ENCODE measurements at places on chromosomes 5 and 9.
A peak's percentile ranks its signal among the peaks of the same experiment; 100 is the strongest.

DNA sequence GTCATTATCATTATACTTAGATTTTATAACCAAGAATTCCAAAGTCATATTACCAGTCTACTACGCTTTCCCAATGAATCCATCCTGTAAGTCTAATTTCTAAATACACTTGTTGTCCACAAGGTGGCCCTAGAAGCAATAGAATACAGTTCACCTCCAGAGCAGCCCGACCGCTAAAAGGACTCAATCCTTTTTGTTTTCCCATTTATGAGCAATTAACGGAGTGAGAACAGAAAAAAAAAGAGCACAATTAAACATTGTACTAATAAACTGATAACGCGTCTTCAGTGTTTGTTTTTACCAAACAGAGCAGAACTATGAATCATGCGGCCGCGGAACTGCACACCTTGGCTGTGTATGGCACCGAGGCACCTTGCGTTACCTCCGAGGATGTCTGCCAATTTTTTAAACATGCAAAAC lies 160.7 kb upstream of the DAPK1 start:
- DNase-seq = peak; percentile 16

DNA sequence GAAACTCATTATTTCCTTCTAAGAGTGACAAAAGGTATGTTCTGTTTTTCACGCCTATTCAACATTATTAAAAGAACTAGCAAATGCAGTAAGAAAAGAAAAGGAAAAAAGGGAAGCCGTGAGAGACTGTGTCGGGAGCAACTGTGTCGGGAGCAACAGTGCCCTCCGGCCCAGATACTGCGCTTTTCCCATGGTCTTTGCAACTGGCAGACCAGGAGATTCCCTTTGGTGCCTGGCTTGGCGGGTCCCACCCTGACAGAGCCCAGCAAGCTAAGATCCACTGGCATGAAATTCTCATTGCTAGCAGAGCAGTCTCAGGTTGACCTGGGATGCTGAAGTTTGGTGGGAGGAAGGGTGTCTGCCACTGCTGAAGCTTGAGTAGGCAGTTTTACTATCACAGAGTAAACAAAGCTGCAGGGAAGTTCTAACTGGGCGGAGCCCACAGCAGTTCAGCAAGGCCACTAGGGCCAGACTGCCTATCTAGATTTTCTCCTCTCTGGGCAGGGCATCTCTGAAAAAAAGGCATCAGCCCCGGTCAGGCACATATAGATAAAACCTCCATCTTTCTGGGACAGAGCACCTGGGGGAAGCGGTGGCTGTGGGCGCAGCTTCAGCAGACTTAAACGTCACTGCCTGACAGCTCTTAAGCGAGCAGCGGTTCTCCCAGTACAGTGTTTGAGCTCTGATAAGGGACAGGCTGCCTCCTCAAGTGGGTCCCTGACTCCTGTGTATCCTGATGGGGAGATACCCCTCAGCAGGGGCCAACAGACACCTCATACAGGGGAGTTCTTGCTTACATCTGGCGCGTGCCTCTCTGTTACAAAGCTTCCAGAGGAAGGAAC lies 1237.4 kb upstream of the CDH18 start:
- DNase-seq = no peak

- no peak for DNase-seq
Observed at GRCh38 chr5:81058121-81058520, 98.0 kb downstream of the RASGRF2 start.

GRCh38 chr9:5263351-5264218 lies 32.4 kb downstream of the INSL4 start:
- no peak for DNase-seq

- DNase-seq = no peak
Observed at GRCh38 chr9:125998837-125999503, 251.8 kb downstream of the PBX3 start.

GRCh38 chr9:133321411-133321935 lies 14.5 kb downstream of the SURF6 start:
- DNase-seq = no peak

DNA sequence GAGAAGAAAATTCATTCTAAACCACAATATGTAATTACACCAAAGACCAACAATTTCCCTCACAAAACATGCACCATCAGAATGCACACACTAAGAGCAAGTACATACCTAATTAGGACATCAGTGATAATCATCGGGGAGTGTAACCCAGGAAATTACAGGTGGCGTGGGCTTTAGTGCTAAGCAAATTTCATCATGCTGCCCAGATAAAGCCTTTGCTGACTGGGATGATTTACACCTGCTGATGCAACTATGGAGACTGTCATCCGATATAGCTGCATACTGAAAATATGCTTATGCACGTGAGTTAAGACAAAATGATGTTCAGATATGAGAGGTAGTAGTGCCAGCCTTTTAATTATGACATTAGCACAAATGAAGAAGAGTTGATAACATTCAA lies 123.2 kb downstream of the DCP2 start:
- DNase-seq = no peak

DNA sequence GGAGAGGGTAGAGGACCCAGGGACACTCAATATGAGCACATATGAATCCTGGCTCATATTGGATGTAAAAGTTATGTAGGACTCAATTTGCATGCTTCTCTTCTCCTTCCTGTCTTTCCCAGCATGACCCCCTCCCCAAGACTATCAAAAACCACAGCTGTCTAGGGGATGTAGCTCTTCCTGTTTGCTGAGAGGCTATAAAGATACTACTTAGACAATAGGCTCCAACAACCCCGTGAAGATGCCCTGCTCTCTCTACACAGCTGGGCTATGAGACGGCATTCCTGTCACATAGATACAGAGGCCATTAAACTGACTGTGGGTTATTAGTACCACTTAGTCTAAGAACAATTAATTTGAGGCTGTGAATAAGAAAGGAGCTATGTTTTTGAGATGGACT lies 56.5 kb upstream of the PCSK1 start:
- DNase-seq = no peak

DNA sequence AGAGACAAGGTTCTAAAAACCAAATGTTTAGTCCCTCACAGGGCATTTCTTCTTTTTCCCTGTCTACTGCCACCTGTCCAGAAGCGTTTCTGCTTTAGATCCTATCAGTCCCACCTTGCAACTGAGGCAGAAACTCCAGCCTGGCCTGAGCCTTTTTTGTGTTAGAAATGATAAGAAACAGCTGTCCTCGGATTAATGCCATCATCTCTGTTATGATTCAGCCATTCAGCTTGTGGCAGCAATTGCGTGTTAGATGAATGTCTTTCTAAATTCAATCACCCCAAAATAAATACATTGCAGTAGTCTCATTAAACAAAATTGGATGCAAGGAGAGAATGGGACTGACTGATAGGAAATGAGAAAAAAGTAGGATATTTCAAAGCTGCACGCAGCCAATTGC lies 28.3 kb upstream of the FRMPD1 start:
- no peak for DNase-seq

DNA sequence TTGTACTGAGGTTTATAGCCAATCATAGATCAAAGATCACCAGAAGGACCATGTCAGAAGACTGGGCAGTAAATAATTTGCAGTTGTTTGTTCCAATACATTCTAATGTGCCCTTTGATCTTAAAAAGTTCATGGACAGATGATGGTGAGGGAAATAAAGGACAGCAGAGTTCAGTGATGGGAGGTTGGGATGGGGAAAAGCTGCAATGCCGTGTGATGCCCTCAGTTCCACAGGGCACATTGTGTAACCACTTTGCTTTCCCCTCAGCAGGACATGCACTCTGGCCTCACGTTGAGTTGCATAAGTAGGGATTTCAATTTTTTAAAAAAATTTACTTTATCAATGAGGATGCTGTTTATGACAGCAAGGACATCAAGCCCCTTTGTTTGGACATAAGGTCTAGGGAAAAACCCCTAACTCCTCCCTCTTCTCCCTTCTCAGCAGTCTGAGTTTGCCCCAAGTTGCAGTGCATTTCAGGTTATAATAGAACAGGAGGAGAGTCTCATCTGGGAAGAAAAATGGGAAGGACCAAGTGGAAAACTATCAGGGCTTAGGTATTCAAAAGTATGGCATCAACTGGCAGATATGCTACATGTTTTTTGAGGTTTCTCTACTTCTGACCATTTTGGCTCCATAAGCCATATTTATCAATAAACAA lies 83.1 kb upstream of the TMED7 start:
- DNase-seq = no peak

DNA sequence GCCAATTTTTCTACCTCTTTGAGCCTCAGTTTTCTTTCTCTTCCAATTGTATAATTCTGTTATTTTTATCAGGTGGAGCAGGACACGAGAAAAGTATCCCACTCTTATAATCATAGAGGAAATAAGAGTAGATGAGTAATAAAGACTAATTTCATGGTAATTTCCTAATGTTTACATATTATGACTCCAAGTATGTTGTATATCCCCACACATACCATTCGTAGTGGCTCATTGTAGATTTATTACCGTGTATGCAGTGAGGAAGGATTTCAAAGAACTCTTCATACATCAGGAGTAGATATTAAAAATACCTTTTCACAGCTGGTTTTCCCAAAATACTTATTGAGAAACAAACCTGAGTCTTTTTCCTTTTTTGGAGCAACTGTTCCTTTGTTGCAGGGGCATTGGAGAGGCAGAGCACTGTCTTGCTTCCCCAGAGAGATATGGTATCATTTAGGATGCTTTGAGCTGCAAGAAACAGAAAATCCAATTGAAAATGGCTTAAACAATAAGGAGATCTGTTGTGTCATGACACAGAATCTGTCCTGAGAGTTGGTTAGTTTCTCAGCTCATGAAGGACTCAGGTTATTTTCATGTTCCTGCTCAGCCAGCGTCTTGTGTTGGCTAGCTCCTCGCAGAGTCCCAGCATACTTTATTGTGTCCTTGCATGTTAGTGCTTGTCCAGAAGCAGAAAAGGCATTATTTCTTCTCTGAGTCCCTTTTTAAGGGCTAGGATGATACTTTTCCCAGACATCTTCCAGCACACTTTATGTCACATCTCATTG lies 291.2 kb downstream of the ARHGAP26 start:
- no peak for DNase-seq

GRCh38 chr5:101585366-101585765 lies 682.3 kb upstream of the ST8SIA4 start:
- no peak for DNase-seq

DNA sequence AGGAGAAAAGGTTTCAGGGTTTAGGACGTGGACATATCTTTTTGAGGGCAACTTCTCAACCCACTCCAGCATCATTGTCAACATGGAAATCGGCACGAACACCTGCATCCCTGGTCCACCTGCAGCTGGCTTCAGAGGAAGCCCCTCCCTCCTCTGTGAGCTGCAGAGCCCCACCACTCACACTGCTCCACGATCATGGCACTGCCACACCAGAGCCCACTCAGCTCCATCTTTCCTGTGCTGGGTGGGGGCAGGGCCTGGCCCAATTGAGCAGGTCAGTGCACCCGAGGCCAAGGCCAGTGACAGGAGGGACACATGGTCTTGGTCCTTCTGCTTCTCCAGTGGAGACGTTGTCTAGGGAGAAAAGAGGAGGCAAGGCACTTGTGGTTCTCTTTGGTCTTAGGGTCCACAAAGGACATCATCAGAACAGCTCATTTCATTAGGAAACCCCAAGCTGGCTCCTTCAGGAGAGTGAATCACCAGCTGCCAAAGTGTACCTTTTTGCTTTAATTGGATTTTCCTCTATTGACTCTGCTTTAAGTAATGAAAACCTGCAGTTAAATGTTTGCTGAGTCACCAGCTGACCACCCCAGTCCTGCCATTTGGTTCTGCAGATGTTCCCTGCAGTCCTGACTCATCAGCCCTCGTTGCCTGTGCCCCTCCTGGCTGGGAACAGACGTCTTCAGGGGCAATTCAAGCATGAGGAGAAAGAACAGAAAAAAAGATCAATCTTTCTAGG lies 56.2 kb downstream of the UBE2QL1 start:
- peak; percentile 96 for DNase-seq

- no peak for DNase-seq
Observed at GRCh38 chr9:19173598-19174125, 46.4 kb upstream of the PLIN2 start.

GRCh38 chr5:135434591-135435466 lies 12.3 kb downstream of the DCANP1 start:
- no peak for DNase-seq

DNA sequence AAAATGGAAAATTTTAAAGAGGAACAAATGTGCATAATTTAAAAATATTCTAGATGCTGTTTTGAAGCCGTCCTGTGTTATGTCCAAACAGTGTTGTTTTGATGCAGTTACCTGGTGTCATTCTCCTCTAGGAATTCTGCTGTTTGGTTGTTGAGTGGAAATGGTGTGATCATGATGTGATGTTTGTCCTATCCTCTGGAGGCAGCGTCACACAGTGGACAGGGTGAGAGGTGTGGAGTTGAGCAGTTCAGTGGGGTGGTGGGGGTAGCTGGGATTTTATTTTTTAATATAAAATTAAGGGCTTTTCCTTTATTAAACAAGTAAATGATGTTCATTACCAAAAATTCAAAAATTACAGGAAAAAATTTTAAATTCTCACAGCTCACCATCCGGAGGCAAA lies 31.2 kb downstream of the PRDM6 start:
- DNase-seq = no peak

- no peak for DNase-seq
Observed at GRCh38 chr5:125823572-125823971, 599.6 kb upstream of the GRAMD2B start.

GRCh38 chr5:141654298-141654697 lies 3.1 kb upstream of the FCHSD1 start:
- DNase-seq = no peak

DNA sequence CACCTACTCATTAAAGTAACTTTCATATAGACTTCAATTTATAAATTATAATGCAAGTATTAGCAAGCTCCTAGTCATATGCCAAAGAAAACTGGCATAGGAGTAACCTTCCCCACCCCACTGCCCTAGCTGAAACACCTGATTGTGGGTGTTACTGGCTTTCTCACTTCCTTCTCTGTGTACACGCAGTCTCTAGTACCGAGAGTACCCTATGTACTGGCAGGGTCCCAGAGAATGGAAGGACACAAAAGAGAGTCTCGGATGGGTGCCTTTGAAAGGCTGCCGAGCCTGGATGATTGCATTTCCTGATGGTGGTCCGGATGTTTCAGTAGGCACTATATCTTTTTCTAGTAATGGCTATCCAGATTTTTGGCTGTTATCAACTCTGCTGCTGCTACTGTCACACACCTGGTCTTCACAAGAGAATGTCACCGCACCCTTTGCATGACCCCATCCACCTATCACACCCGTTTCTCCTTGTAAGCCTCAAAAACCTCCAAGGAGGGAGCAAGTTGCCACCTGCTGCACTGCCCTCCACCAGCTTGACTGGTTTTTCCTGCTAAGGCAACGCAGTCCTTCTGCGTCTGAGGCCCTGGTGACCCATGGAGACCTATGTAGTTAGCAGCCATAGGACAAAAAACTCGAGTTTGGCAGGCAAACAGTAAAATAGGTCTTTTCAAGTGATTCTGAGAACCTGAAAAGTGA lies 53.8 kb upstream of the CLINT1 start:
- no peak for DNase-seq
